ENCODE measurements at places on chromosomes 6 and 20. TPM values are rescaled to one million over a fixed set of nuclear protein-coding genes. Genes with fewer than 3 reads are reported as not detected.

GRCh38 chr6:159098636-159099106 lies 53.9 kb upstream of the TAGAP start:
- DNase-seq: peak; percentile 20

GRCh38 chr6:169204167-169204566 lies 49.5 kb downstream of the THBS2 start:
- no peak for DNase-seq

- no peak for DNase-seq
Observed at GRCh38 chr6:127191716-127192115, 73.2 kb downstream of the RSPO3 start.

DNA sequence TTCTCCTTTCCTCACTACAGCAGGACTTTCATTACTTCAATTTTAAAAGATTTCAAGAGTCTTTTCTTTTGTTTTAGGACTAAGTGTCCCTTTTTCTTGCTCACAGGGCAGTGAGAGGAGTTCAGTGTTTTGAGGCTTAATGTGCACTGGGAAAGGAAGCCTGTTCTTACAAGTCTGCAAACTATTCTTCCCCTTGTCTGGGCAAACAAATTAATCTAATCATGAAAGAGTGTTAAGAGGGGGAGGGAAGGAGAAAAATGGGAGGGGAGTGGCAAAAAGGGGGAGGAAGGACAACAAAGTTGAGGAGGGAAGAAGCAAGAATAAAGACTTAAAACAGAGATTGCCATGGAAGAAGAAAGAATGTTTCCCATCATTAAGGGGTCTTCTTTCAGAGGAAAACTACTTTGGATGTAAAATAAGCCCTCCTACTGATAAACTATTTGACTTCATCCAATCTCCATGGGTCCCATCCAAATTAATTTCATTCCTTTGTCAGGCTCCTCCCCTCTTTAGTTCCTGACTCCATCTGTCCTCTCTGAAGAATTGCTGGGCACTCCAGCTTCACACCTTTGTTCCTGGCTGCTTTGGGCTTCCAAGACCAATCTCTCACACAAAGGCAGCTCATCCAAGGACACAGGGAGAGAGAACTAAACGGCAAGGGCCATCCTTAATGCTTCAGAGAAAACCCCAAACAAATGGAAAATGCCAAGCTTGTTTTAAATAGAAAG lies 244.5 kb downstream of the TPBG start:
- no peak for DNase-seq

DNA sequence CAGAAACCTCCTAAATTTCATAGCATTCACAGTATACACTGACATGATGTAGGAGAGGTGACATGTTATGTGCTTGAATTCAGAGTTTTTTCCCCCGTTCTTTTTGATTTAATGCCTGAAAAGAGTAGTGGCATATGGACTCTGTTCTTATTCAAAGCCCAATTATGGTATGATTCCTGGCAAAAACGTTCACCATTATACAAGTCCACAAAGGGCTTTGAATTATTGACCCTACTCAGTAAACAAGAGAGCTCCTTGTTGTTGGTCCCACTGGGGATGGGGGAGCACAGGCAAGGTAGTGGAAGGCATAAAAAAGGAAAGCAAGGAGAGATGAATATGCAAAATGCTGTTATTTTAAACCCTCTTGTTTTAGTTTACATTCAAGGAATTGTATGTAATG lies 136.0 kb upstream of the AHI1 start:
- DNase-seq: no peak

GRCh38 chr6:127188744-127189143 lies 70.3 kb downstream of the RSPO3 start:
- DNase-seq: no peak

DNA sequence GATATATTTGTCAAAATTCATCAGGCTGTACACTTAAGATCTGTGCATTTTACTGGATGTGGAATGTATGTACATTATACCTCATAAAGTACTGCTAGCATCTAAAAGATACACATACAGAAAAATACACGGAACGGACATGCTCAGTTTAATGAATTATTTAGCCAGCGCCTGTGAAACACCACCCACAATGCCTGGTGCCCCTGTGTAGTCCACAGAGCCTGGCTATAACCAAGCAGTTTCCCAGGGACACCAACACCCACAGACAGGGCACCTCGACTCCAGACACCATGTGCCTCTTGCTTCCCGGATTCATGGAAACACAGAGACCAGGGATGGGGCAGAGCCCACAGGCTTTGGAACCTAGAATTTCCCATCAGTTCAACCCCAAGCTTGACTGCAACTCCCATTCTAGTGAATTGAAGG lies 17.4 kb upstream of the ARMC12 start:
- DNase-seq: no peak

GRCh38 chr20:36606158-36607066 lies 833 bp downstream of the RAB5IF start:
- no peak for DNase-seq

DNA sequence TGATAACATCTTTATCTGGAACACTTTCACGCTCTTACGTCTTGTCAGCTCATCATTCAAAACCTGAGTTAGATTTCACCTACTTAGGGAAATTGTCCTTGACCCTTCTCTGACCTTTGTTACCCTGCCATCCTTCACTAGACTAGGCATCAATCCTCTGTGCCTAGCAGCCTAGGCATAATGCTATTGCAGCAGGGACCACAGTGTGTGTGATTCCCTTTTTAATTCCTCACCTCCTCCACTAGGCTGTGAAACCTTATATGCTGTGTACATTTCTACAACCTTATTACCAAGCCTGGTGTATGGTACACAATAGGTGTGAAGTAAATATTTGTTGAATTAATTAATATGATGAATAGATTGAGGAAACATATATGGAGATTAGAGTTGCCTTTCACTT lies 66.7 kb upstream of the DEFB112 start:
- DNase-seq: no peak

DNA sequence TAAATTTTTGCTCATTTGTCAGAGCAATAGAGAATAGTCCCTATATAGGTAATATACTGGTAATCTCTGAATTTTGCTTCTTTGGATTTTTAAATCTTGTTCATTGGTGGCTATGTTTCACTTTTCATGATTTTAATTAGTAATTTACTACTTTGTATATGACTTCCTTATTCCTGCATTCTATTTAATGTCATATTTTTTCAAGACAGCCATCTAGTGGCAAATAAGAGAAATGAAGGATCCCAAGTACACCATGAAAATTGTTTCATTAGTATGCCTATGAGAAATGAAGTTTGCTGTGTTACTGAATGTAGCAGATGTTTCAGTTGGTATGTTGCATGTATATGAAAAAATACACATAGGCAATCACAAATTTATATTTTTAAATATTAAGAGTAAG lies 82.4 kb downstream of the ZNF292 start:
- DNase-seq: no peak

- no peak for DNase-seq
Observed at GRCh38 chr6:162962093-162962492, 234.3 kb downstream of the PACRG start.

The ENPP3 gene
- 3.3 TPM for polyA plus RNA-seq

The EEF1A2 gene
- polyA plus RNA-seq: 19.1 TPM

The KIF6 gene
- 12.0 TPM for polyA plus RNA-seq

Data from testis (tissue), 5 donors.